Stimulated activated CD4-positive, alpha-beta T cell treated with anti-CD3 and anti-CD28 coated beads, Interleukin-1b, Interleukin-23, amount 100 ng/mL, for 48 hours (primary cell): ENCODE measurements at places on chromosomes 5 and 9.

DNA sequence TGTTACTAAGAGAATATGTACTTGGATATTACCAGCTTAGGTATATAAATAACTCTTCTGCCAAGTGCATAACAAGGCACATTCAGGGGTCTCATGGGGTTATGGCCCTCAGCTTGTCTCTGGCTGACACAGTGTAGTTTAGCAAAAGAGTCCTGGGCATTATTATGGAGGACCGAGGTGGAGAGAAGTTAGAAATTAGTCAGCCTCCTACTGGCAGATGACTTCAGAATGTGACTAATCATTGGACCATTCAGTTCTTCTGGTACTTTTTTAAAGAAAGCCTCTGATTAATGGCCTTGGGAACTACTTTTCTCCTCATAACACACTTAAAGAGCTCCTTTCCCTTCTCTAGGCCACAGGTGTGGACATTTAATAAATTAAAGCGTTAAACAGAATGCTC lies 178.9 kb downstream of the SH3GL2 start:
- DNase-seq, result no peak

DNA sequence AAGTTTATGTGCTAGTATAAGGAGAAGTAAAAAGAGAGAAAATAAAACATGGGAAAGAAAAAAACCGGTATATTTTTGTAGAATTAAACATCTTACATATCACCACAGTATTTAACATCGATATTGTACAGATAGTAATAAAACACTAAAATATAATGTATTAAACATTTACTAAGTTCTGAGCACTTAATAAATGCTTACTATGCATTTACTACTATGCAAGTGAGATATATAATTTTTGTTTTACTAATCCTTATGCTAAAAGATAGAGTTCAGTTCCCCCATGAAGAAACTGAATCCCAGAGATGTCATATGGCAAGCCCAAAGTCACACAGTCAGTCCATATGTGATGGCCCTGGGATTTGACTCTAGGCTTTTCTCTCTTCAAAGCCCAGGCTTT lies 51.1 kb downstream of the SH3TC2 start:
- no peak for DNase-seq

DNA sequence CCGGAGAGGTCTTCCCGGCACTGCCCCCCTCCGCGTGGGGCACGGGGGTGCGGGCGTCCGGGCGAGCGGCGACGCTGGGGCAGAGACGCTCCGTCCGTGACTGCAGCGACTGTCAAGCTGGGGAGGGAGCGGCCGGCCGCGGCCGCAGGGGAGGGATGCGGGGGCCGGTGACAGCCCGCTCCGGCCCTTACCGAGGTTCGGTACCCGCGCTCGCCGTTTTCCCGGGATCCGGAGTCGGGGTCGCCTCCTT lies 400 bp downstream of the KDM4C start:
- DNase-seq, result no peak

DNA sequence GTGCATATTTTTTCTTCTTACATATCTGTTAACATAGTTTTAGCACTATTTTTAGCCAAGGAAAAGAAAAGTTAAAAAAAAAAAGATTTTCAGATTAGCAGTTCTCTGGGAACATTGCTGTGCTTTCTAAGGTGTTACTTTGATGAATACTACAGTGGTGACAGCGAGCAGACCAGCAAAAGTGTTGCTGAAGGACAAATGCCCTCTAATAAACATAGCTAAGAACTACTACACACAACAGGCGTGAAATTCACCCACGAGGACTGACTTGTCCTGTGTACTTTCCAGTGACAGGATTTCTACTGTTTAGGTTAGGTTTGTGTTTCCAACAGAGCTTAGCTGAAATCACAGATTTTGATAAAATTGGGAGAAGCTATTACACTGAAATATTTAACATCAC lies 153.8 kb downstream of the HCN1 start:
- DNase-seq, result no peak
